ENCODE measurements at places on chromosomes 6 and 20.
A peak's percentile ranks its signal among the peaks of the same experiment; 100 is the strongest.

DNA sequence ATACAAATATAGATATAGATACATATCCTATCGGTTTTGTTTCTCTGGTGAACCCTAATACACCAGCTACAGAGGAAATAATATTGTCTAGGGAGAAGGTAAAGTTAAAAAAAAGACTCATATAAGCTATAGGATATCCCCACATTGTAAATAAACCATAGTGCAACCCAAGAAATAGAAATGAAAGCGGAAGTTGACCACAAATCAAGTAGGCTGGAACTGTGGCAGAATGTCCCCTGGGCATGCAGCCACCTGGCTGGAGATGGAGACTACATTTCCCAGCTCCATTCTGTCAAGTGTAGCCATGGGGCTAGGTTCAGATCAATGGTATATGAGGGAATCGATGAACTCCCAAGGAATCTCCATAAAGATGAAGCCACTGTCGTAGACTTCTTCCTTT is 70.1 kb upstream of the RPS6KA2 start:
- no peak for DNase-seq

- no peak for DNase-seq
Measured at GRCh38 chr6:12297363-12298016, 7.3 kb downstream of the EDN1 start.

- no peak for DNase-seq
Measured at GRCh38 chr20:50336661-50337060, 146.0 kb downstream of the CEBPB start.

- DNase-seq = no peak
Measured at GRCh38 chr6:1787894-1788293, 178.2 kb downstream of the FOXC1 start.

DNA sequence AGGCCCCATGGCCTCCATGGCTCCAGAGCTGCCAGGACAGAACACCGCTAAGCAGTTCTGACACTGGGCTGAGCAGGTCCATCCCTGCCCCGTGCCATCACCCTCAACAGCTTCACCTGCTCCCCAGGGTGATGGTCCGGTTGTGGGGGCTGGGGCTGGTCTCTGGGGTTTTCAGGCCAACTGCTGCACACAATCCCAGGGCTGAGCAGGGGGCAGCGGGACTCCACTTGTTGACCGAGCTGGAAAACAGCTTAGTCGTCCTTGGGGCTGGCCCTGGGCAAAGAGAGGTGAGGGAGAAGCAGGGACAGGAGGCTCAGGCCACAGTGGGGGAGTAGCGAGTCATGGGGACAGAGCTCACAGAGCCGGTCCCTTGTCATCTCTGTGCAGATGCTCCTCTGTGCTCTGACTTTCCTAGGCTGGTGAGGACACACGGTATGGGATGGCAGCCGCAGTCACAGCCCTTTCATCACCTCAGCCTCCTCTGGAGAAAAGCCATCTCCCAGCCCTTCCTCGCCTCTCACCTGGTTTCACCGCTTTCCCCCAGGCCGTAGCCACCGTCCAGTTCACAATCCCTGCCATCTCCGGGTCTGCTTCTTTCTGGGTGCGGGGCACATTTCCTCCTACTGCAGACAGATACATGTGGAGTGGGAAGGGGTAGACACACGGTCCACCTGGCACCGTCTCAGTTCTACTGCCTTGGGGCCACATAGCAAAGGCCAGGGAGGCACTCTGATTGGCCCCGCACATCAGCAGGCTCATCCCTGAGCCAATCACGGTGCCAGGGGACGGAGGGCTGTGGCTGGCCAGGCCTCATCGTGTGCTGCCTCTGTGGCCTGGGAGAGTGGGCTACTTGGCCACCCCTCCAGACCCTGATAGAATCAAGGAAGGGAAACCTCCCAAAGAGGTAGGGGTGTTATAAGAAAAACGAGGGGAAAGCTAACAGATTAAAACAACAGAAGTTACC is 19.1 kb downstream of the MDFI start:
- no peak for DNase-seq

DNA sequence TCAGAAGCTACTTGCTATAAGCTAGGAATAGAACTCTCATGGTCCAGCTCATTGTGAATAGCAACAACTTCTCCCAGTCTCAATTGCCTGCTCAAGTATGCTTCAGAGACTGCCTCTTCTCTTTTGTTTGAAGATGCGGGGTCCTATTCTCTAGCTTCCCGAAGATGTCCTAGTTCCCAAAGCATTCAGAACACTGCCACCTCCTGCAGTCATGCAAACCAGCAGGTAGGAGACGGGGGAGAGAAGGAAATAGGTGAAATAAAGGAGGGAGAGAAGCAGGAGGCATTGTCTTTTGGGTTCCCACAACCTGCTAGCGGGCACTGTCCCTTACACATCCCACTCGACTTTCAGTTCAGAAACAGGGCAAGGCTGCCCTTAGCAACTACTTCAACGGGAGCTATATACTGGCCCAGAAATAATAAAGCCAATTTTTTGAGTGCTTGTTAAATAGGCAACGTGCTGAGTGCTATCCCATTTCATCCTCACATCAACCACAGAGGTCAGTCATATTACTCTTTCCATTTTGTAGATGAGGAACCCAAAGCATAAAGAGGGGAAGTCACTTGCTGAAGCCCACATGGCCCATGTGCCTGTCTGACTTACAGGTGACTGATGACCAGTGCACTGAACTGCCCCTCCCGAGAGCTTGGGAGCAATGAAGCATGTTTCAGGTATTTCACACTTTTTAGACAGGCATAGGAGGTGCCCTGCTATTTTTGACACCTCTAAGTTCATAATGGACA is 61.9 kb upstream of the ATXN1 start:
- DNase-seq = no peak

DNA sequence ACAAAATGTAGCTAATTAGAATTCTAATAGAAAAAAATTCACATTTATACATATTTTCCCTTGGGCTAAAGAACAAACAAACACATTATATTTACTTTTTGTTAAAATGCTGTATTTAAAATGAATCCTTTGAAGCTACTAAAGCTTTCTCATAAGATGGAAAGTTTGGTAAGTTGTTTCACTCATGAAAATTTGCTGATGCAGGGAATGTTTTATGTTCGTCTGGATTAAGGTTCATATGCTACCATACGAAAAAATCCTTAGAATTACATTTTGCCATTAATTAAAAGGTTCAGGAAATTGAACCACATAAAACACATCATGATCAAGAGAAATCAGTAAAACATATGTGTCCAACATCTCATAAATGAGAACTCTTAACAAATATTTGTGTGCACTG is 62.2 kb downstream of the SMLR1 start:
- DNase-seq = no peak

GRCh38 chr6:146312608-146313007 is 231.0 kb upstream of the RAB32 start:
- DNase-seq = no peak

DNA sequence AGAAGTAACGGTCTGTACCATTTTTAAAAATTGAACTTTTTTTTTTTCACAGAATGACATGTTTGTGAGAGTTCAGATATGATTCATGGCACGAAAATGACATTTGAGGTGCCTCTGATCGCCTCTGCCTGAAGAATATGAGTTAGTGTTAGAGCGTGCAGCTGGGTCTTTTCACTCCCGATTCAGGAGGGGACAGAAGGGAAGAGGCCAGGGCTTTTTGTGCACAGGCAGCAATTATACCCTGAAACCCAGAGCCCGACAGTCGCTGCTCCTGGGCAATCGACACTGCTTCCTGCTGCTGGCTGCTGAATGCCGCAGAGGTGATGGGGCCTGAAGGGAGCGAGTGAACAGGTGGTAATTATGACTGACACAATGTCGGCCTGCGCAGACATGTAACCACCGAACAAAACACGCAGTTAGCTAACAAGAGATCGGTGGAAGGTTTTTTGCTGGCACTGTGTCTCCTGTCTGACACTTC is 652.0 kb upstream of the NOX3 start:
- DNase-seq = no peak

DNA sequence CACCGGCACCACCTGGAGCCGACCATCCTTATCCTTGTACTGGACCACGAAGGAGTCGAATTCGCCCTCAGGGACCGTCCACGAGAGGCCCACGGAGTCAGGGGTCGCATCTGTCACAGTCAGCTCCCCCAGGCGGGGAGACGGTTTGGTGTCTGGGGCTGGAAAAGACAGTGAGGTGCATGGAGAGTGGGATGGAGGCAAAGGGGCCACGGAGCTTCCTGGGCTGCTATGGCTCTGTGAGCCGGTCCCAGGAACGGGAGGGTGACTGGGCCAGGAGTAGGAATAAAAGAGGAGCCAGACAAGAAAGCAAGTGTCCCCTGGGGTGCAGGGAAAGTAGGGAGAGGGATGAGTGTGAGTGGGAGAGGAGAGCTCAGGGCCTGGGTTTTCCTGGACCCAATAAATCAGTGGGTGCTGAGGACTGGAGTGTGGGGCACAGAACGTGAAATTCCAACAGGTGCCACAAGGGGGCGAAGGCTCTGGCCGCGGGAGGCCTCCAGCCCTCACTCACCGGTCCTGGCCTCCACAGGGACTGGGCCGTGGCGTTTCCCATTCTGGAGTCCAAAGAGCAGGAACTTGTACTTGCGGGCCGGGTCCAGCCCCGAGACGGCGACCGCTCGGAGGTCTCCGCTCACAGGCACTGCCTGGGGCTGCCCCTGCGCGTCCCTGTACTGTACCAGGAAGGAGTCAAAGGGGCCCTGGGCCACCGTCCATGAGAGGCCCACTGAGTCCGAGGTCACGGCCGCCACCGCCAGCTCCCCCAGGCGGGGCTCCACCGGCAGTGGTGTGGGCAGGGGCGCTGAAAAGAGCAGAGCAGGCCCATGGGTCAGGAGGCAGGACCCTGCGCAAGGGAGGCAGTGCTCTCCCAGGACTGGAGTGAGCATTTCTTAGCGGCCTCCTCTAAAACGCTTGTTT is 9.9 kb downstream of the CYP21A2 start:
- DNase-seq = peak; percentile 22

DNA sequence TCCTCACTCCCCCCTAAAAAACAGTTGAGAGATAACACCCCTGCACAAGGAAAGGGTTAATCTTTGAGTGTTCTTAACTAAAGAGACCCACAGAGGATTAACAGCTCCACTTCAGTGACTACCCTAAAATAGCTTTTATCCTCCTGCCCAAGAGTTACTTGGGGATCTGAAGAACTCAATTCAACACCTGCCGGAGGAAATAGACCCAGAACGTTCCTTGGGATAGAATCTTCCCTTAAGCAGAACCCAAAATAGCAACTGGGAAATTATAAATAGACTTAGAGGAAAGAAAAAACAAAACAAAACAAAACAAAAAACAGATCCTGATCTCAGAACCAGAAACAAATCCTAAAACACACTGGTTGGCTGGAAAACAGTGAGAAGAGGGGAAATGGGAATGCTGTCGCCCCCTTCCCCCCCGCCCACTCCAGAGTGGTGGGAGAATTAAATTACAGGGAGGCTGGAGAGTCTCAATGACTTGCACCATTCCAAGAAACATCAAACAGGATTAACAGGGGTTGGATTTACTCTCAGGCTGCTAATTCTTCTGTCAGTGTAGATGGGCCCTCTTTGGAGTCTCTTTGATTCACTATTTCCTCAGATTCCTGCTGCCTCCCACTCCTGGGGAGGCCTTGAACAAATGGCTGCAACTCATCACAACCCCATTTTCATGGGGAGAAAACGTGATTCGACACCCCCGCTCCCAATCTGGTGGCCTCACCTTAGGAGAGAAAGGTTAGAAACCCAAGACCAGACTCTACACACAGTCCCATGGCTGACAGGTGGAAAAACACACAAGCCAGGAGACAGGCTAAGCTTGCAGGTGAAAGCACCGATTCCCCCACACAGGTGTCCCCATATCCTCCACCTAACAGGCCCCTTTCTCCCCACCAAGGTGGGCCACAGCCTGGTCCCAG is 1.4 kb downstream of the PLAGL2 start:
- DNase-seq = no peak

- DNase-seq = no peak
Measured at GRCh38 chr6:37019065-37019450, 13.6 kb downstream of the FGD2 start.

DNA sequence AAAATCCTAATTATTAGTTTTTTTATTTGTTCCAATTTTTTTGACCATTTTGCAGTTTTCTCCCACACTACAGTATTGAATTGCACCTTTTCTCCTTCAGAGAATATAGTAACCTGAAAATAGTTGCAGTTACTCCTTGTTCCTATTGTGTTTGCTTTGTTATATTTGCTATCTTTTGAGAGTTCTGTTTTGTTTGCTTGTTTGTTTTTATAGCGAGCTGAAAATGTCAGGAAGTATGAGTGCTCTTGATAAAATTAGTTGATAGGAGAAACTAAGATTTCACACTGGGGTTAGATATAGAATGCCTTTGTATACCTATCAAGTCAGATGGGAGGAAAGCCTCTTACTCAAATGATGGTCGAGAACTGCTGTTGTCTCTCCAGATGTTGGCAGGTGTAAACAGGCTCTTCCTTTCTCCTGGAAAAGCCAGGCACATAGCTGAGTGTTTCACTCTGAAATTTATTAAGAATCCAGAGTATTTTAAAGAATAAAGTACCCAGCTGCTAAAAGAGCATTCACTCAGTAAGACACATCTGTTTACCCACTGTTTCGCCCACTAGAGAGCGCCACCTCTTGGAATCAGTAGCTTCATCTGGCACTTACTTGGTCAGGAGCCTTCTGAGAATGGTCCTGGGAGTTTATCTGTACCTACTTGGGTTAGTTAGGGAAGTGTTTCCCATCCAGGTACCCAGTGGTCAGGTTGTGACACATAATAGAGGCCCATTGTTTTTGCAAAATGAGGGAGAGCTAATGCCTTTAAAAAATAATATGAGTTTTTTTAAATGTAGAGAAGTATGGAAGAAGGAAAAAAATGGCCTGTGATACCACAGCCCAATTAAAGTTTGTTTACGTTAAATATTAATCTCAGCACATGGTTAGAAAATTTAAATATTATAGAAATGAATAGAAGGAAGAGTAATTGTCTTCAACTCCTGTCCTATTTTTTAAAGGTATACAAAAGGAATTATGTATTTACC is 11.2 kb downstream of the NT5DC1 start:
- no peak for DNase-seq

- DNase-seq = no peak
Measured at GRCh38 chr6:35356391-35356790, 14.0 kb downstream of the PPARD start.

DNA sequence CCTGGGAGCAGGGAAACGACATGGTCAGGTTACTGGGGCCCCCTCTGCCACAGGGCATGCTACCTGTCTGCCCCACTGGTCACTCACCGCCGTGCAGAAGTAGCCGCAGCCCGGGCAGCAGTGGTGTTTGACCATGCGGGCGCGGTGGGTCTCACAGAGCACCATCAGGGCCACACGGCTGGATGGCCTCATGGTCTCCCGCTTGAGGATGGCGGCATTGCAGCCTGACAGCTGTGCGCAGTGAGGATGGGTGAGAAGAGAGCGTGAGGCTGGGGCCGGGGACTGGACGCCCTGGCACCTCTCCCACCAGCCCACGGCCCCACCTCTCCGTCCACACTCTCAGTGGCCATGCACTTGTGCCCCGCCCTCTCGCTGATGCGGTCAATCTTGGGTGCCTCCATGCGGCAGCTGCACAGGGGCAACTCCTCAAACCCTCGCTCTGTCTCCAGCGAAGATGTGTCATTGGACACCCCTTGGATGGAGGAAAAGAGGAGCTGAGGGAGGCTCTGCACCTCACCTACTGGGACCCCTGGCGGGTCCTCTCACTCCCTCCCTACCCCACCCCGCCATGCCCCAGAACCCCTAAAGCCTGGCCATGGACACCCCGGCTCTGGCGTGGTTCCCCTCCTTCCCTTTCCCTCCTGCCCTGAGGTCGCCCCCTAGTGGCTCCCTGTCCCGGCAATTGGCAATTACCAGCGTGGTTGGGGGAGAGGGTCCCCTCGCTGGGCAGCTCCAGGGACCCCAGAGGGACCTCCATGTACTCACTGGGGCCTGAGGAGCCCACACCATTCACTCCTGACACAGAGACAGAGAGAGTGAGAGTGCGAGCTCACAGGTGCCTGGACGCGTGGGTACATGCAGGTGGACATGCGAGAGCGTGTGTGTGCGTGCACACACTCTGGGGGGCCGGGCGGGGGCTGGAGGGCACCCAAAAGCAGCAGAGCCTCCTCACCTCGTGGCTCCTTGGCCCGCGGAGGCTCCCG is 8.9 kb downstream of the EHMT2 start:
- no peak for DNase-seq

Measured in C1 segment of cervical spinal cord (tissue), 14 donors.